ENCODE measurements at places on chromosomes 1 and 21.

- no peak for DNase-seq
Measured at GRCh38 chr1:29672416-29673227, 436.3 kb downstream of the PTPRU start.

- DNase-seq, result no peak
Measured at GRCh38 chr1:79920960-79921669, 914.6 kb upstream of the ADGRL4 start.

GRCh38 chr1:115062542-115063004 is 26.7 kb downstream of the TSPAN2 start:
- no peak for DNase-seq

- DNase-seq, result no peak
Measured at GRCh38 chr1:67572594-67573221, 112.3 kb upstream of the GADD45A start.

DNA sequence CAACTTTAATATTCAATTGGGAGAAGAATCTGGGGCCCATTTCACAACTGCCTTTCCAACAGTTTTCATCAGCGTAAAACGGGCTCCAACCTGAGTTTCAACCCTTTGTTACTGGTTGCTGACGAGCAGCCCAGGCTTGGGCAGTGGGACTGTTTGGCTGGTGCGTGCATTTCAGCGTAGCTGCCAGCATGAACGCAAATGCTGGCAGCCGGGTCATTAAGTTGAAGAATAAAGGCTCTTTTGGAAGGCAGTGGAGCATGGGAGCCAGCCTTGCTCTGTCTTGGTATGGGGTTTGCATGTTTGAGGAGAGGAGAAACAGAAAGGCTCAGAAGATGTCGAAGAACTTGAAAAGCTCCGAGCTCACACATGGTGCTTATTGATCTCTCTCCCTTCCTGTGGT is 40.7 kb downstream of the WDR3 start:
- no peak for DNase-seq

- no peak for DNase-seq
Measured at GRCh38 chr1:227576189-227576588, 12.8 kb downstream of the ZNF678 start.

Measured in HFF-Myc (cell line).